ENCODE measurements at places on chromosomes 1 and 21.

DNA sequence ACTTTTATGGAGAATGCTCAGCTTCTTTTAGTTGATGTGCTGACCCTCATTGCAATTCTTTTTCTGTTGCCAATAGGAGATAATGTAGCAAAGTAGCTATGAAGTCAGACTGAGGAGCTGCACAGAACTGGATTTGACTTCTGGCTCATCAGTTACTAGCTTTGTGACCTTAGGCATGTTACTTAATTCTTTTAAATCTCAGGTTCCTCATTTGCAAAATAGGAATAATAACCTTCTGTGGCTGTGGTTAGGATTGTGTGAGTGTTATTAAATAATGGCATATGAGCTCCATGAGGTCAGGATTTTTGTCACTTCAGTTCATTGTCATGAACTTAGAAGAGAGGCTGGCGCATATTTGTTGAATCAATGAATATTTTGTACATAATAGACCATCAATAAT is 237.6 kb upstream of the SGIP1 start:
- DNase-seq: no peak

DNA sequence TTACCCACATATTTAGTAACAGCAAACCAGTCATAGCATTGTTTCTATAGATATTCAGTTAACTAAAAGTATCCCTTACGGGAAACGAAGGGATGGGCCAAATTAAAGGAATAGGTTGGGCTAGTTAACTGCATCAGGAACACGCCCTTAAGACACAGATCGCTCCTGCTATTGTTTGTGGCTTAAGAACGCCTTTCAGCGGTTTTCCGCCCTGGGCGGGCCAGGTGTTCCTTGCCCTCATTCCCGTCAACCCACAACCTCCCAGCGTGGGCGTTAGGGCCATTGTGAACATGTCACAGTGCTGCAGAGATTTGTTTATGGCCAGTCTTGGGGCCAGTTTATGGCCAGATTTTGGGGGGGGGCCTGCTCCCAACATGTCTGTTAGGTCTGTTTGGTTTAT is 14.7 kb downstream of the TNFRSF18 start:
- no peak for DNase-seq

GRCh38 chr1:203592730-203593129 is 33.9 kb upstream of the ATP2B4 start:
- no peak for DNase-seq

DNA sequence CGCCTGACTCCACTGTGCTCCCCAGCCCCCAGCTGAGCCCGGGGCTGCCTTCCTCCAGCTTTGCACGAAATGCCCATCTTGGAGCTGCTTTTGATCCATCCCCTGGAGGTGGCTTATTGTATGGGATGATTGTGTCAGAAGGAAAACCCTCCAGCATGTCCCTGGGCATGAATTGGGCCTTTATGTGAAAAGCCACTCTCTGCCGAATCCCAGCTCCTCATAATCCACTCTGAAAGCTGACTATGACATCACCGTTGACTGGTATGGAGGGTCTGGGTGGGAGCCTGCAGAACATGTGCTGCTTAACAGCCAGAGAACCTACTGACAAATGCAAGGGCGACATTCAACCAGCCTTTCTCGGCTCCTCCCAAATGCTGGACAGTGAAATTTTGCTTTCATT is 74.6 kb downstream of the NENF start:
- DNase-seq: no peak

DNA sequence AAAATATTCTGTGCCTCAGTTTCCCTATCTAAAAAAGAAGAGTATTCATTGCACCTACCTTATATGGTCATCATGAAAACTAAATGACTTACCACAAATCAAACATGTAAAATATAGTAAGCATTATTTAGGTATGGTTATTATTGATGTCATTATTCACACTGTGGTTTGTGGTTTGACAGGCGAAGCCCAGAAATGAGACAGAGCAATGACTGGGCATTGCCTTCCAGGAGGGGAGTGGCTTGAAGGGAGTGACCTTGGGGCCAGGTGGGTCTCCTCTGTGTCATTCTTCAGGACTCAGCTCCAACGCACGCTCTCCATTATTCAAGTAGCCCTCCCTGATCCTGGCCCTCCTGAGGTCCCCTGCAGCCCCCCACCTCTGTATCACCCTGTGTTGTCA is 133.7 kb downstream of the DMRTA2 start:
- DNase-seq: no peak

DNA sequence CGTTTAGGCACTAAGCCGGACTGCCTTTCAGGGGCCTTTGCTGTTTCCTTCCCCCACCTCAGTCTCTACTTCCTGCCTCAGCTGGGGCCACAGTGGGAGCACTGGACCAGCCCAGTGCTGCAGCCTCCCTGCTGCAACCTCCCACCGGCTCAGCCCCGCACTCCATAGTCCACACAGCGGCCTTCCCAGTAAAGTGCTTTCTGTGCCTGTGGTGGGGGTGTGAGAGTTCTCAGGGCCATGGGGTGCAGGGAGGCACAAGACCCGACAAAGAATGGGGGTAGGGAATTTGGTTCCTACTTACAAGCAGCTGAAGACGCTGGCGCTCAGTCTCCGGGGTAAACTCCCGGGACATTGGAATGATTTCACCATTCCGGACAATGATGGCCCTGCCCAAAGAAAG is 3.5 kb downstream of the PPM1J start:
- DNase-seq: no peak

DNA sequence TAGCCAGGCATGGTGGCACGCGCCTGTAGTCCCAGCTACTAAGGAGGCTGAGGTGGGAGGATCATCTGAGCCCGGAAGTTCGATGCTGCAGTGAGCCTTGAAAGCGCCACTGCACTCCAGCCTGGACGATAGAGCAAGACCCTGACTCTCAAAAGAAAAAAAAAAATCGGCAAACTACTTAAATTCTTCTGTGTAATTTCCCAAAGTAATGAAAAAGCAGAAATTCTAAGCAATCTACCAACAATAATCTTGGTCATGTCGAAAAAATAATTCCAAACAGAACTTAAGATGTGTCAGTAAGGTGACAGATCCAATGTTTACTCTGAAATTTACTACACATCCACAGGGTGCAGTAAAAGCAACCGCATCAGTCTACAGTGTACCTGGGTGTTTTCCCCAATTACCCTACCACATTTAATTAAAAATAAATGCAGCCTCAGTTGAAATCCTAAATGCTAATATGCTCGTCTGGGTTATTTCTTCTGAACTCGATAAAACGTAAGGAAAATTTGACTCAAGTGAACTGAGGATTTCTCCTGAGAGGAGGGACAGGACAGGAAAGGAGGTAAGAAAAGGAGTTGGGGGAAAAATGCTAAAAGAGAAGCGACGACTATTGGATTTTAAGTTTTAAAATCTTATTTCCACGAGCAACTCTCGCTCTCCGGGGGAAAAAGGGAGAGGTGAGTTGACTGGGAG is 801 bp downstream of the EPRS1 start:
- peak; percentile 55 for DNase-seq

- DNase-seq: no peak
These were observed 6.7 kb upstream of the TNFRSF8 start for GRCh38 chr1:12056331-12056841.

DNA sequence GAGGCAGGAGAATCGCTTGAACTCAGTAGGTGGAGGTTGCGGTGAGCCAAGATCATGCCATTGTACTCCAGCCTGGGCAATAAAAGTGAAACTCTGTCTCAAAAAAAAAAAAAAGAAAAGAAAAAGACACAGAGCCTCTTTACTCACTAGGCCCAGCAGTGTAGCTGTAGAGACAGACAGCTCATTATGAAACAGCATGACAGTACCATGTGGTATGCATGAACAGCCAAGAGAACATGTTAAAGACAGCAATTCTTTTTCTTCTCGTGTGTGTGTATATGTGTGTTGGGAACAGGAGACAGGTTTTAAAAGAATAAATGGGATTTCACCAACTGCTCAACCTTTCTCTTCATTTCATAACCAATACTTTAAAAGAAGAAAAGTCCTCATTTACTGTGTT is 118.8 kb downstream of the PIK3R3 start:
- DNase-seq: no peak

- no peak for DNase-seq
These were observed 5.0 kb downstream of the CHODL start for GRCh38 chr21:18249672-18250071.

- DNase-seq: no peak
These were observed 494 bp downstream of the SF3B4 start for GRCh38 chr1:149927056-149927562.

DNA sequence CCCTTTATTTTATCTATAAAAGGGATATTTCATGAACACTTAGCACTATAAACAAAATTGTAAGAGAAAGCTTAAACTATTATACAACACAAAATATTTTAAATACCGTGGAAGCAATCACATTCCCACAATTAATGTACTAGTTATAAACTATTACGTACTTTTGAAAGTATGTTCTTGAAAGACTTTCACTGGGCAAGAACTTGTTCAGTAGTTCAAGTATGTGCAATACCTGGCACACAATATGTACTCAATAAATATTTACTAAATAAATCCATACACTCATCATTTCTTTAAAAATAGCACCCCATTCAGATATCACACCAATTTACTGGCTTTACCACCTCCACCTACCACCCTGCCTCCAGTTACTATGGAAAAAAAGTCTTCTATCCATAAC is 12.6 kb upstream of the FMO2 start:
- DNase-seq: no peak

GRCh38 chr1:190376044-190376443 is 101.6 kb downstream of the BRINP3 start:
- DNase-seq: no peak

DNA sequence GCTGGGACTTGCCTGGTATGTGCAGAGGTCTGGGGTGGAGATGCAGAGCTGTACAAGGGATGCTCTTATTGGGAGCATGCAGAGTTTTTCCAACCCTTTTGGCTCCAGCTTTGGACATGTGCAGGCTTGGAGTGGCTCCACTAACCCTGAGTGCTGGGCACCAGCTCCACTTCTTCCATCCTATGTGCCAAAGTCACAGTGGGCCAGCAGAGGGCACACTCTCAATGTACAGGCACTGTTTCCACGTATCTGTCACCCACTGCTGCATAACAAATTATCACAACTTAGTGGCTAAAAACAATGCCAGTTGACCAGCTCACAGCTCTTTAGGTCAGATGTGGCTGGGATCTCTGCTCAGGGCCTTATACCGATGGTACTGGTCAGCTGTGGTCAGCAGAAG is 631.8 kb downstream of the AJAP1 start:
- DNase-seq: no peak

DNA sequence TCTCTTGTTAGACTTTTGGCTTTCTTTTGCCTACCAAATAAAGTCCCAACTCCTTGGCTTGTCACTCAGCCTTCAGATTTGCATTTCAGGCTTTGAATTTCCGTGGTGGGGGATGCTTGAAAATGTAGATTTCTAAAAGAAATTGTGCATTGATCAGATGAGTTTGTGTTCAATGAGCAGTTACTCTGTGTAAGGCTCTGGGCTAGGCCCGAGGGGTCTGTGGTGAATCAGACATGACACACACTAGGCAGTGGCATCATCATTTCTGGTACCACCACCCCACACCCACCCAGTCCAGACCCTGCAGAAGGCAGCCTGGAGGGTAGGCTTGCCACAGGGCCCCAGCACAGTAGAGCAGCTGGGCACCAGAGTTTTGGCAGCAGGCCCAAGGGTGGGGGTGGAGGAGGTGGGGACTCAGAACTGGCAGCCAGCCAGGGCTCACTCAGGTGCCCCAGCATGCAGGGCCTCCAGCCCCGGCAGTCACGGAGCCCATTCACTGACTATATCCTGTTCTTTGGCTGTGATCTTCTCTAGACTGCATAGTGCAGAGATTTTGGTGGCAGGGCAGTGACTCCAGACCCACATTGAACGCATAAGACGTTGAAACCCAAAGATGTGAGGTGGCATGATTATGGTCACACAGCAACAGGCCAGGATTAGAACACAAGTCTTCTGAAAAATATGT is 97.2 kb upstream of the ARTN start:
- peak; percentile 86 for DNase-seq

DNA sequence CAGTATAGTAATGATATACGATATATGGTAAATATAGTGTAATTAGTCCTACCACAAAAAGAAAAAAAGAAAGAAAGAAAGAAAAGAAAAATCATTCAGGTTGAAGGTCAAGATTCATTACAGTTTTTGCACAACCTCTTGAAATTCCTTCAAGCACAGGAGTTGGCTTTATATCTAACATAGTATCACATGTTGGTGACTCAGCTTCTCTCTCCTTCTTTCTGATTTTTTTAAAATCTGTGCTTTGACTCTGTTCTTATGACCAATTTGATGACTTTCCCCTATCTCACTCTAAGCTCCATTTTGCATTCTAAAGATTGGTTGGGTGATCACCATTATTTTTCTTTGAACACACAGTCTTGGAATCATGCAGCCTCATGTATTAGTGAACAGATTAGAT is 148.2 kb upstream of the COL11A1 start:
- no peak for DNase-seq

DNA sequence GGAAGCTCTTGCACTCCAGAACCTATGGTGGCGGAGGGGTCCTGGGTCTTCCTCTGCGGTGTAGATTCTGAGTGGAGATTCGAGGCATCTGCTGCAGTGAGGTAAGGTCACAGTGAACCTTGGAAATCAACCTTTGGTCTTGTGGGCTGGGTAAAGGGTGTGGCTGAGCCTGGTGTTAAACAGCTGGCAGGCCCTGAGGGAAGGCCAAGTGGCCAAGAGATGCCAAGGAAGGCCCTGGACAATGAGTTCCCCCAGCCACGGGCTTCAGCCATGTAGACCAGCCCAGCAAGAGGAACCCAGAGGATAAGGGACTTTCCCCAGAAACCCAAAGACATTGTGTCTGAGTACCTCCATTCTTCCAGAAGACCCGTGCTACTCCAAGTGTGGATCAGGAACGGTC is 137.2 kb upstream of the ETS2 start:
- no peak for DNase-seq

DNA sequence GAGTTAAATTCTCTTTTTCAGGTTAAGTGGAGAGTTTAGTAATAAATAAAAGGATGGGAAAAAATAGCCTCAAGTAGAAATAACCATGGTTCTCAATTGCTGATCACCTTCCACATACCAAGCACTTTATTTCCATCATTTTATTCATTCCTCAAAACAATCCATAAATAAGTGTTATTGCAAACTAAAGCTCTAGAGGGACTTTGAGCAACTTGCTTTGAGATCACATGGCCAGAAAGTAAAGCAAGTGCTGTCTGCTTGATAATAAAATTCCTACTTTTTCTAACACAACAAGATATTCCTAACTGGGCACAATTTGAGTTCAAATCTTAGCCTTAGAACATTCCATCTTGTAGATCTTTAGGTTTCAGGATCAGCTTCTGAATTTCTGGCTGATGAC is 97.1 kb upstream of the C1orf87 start:
- DNase-seq: no peak

GRCh38 chr1:38941527-38942019 is at the start of gene RHBDL2:
Gene RHBDL2 (minus strand): TSS chr1:38941830. CDS start chr1:38919212, 22,618 bp downstream.
- DNase-seq: no peak

DNA sequence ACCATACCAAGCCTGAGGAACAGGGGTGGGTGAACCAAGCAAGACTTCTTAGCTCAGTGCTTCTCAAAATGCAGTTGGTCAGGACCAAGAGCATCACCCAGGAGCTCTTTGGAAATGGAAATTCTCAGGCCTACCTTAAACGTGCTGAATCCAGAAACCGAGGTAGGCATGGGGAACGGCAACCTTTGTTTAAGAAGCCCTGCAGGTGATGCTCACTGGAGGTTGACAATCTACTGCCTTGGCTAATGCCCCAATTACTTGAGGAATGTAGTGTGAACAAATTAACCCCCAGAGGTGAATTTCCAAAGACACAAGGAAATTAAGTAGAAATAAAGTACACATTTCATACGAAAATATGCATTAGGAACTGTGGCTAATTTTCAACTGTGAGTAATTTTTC is 5.3 kb downstream of the PTPN14 start:
- no peak for DNase-seq
